Frontal cortex (tissue), 4 donors: ENCODE measurements at places on chromosomes 4 and X.

- DNase-seq, result no peak
Observed at GRCh38 chr4:42339935-42340406, 57.3 kb upstream of the SHISA3 start.

- peak; percentile 54 for DNase-seq
Observed at GRCh38 chrX:101658661-101659491, 774 bp downstream of the ARMCX2 start.

GRCh38 chrX:43527801-43528200 lies 128.3 kb upstream of the MAOA start:
- no peak for DNase-seq

DNA sequence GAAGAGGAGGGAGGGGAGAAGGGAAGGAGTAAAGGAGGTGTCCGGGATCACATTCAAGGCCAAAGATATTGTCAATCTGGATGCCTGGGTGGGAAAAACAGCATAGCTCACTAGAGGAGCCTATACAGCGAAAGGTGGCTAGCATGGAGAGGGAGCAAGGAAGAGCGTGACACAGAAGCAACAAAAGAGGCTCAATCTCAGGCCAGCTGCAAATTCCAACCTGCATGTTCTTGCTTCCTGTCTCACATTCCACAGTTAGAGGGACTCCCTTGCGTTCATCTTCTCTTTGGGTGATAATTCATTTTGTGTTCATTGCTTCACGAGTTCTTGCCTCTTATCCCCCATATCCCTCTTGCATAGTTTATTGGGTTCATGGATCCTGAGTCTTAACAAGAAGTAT lies 3.0 kb upstream of the CLNK start:
- no peak for DNase-seq

DNA sequence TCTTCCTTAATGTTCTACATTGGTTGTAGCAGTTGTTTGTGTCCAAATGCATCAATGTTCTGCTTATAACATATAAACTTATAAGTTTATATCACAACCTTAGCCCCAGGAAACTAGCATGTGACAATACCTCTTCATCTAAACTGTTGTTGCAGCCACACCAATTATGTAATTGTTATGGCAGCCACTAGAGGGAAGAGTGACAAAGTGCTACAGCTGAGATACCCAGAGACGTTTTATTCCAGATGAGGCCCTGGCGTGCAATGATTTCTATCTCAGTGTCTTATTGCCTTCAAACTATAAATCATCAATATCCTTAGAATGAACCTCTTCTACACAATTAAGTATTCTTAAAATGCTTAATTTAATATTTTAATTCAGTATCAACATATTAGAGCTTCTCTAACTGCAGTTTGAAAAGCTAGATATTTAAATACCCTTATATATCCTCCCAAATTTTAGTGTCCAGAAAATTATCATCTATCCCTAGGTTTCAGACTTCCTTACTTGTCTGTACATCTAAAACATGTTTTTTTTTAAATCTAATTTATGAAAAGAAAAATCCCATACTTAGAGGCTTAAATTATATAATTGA lies 171.6 kb downstream of the PCDH10 start:
- DNase-seq, result peak; percentile 9

GRCh38 chrX:5586726-5587125 lies 641.9 kb downstream of the NLGN4X start:
- no peak for DNase-seq

DNA sequence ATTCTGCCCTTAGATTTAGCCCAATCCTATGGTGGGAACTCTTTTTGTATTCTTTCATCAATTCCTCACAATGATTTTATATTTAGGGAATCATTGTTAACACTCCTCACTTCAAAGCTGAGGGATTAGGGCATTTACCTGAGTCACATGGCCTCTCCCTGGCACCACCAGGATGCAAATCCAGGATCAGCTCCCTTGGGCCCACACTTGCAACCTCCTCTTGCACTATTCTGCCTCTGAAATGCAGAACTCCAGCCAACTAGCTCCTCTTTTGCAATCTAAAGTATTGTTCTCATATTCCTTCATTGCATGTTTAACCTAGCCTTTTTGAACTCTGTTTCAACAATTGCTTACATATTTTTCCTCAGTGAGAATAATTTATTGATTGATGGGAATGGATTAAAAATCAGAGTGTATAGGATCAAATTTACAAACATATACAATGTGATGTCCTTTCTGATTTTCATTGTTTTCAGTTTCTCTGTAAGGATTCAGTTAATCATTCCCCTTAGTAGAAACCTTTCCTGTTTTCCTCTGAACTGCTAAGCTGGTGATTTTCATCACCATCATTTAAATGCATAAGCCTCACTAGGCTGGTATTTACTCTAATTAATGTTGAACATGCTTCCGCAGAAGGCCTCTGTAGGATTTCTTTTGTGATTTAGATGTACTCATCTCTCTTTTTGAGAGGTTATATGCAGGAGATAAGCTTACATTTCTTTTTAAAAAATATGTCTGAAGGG lies 3.3 kb upstream of the RELL1 start:
- DNase-seq, result no peak

- DNase-seq, result no peak
Observed at GRCh38 chr4:128630871-128631270, 178.6 kb upstream of the JADE1 start.

GRCh38 chrX:107940095-107940494 lies 42.1 kb downstream of the TEX13B start:
- DNase-seq, result no peak

DNA sequence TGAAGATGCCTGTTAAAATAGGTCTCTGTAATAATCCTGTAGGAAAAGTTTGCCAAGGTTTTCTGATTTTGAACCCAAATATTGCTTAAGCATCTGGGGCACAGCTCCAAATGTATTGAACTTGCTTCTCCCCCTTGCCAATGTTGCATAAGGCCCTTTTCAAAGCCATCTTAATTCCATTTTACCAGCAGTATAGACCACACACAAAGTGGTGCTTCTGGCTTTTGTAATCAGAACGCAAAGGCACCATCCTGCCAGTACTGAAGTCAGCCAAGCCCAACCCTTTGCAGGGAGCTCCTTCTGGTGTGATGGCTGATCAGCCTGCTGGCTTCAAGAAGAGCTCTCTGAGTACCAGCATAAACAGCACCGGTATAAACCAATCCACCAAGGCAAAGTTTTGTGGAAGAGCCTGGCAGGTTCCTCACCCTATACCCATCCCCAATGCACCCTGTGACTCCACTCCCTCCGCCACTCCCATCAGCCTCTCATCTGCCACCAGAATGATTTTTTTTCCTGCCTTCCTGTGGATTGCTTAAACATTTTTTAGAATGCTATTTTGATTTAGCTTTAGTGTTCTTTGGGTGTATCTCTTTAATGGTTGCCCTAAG lies 39.2 kb upstream of the USP9X start:
- no peak for DNase-seq

DNA sequence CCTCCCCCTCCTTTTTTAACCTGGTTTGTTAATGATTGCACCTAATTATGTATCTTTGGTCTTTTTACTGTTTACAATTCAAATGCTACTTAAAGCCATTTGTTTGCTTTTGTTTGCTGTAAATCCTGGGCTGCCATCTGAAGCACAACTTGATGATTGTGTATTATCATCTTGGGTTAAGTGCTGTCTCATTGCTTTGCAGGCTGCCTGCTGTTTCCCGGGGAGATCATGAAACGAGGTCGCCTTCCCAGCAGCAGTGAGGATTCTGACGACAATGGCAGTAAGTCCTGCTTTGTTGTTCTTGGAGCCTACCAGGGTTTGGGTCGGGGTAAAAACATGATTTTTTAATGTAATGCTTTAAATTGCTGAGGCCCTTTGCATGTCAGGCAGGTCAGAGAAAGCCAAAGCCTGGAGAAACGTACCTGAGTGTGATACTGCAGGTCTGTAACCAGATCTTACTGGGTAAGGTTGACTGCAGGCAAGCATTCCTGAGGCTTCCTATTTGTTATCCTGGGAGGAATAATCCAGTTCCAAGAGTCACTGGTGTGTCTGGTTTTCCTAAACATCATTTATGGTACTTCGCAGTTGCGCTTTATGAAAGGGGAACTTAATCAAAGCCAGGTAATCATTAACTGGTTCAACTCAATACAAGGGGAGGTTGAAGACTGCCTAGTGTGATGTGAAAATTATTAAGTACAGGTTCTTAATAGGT lies 22.2 kb downstream of the JADE1 start:
- DNase-seq, result peak; percentile 33

GRCh38 chr4:128633067-128633466 lies 176.4 kb upstream of the JADE1 start:
- no peak for DNase-seq

DNA sequence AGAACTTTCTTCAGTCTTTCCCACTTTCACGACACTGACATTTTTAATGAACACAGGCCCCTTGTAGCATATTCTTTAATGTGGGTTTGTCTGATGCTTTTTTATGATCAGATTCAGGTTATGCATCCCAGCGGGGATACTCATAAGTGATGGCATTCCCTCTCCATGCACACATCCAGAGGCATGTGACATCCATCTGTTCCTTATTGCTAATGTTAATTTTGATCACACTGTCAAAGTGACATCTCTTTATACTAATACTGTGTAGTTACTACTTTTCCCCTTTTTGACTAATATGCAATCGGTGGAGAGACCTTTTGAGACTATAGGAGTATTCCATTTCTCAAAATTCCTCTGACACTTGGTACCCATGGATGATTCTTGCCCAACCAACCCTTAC lies 43.8 kb upstream of the HS3ST1 start:
- DNase-seq, result no peak

- no peak for DNase-seq
Observed at GRCh38 chr4:184375027-184375426, 99.3 kb downstream of the IRF2 start.

DNA sequence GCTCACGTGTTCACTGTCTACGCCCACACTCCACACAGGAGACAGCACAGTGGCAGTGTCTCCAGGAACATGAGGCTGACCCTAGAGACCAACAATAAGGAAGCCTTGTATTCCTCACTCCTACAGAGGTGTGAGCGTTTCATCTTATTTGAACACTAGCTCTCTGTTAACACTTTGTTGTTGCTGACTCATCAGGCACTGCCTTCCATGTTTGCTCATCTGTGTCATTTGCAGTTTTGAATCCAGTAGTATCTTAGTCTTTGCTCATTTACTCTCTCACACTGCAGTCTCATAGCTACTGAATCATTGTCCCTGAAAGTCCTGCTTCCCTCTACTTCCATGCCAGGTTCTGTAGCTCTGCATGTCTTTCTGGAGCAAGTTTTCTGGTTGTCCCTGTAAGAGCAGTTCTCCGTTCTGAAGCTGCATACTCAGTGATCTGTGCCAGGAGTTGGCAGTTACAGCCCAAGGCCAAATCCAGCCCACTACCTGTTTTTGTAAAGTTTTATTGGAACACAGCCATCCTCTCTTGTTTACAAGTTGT lies 80.3 kb upstream of the DCLK2 start:
- DNase-seq, result no peak

GRCh38 chrX:119647552-119648420 lies 41.6 kb upstream of the NKRF start:
- DNase-seq, result no peak

DNA sequence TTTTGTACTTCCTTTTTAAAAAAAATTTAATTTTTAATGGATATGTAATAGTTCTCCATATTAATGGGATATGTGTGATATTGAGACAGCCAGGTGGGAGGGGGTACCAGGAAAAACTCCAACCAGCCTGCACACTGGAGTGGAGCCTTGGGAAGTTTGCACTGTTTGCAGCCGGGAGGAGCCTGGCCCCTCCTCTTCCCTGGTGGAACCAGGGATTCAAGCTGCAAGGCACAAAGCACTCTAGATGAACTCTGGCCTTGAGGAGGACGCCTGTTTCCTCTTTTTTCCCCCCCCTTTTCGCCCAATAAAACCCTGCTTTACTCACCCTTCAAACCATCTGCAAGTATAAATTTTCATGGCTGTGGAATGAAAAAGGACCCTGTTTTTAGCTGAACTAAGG lies 48.2 kb upstream of the GC start:
- no peak for DNase-seq

- no peak for DNase-seq
Observed at GRCh38 chrX:97397371-97397770, 513.7 kb downstream of the RPA4 start.

DNA sequence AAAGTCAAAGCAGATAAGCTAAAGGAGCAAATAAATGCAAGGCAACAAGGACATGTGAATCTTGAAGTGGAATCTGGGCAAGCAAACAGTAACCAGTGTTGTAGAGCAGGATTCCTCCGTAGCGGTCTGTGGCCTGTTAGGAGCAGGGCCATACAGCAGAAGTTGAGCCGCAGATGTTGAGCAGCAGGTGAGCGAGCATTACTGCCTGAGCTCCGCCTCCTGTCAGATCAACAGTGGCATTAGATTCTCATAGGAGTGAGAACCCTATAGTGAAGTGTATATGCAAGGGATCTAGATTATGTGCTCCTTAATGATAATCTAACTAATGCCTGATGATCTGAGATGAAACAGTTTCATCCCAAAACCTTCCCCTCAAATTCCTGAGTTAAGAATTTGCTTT lies 550.7 kb downstream of the ADGRL3 start:
- DNase-seq, result no peak

DNA sequence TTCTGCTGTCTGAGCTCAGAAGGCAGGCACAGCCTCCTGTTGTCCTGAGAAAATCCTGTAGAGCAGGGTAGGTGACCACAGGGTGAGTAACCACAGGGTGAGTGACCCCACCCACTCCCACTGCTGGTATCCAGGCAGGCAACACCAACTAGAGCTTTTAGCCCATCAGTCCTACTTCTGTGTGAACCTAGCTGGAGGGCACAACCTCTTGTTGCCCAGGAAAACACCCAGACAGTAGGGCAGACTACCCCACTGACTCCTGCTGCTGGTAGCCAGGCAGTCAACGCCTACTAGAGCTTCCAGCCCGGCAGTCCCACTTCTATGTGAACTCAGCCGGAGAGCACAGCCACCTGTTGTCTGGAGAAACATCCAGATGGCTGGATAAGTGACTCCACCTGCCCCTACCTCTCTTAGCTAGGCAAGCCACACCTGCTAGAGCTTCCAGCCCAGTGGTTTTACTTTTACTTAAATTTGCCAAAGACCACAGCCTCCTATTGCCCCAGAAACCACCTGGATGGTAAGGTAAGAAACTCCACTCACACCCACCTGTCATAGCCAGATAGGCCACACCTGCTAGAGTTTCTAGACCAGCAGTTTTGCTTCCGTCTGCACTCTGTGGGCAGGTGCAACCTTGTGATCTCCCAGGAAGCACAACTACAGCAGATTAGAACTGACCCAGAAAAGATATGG lies 371.6 kb downstream of the INPP4B start:
- DNase-seq, result no peak

DNA sequence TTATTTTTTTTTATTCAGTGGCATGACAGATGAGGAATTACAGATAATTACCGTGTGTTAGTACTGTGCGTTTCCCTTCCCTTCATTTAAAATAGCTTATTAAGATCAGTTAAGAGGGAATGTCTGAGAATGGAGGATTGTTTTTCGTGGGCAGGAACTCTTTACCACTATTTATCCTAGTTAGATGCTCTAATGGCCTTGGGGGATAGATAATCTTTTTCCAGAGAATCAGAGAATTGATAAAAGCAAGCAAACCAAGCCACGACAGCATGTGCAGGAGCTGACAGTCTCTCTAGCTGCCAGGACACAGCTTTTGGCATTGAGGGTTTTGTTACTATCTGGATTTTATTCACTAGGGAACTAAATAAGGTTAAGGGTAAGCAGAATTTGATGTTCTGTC lies 128.7 kb downstream of the DCLK2 start:
- no peak for DNase-seq
